ENCODE measurements at places on chromosomes 4 and X.

DNA sequence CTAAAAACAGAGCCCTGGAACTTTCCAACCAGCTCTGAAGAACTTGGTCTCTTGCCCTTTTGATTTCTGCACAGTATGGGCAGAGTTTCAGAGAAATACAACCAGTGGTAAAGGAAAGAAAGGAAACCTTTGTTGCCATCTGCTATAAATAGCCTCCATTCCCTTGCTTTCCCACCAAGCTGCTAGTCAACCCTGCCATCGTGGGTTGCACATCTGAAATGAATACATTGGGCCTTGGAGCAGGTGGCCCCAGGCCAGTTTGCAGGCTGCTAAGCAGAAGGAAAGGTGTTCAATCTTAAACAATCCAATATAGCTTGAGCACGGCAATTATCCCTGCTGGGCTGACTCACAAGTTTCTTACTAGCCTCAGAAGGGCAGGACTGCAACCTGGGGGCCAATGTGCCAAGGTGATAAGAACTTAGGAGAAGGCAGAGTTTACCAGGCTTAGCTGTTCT lies 142.5 kb downstream of the PPARGC1A start:
- no peak for DNase-seq

- DNase-seq: no peak
These were observed 76.7 kb upstream of the NAF1 start for GRCh38 chr4:163243297-163243981.

- no peak for DNase-seq
These were observed 28.6 kb downstream of the PDGFC start for GRCh38 chr4:156942991-156943390.

DNA sequence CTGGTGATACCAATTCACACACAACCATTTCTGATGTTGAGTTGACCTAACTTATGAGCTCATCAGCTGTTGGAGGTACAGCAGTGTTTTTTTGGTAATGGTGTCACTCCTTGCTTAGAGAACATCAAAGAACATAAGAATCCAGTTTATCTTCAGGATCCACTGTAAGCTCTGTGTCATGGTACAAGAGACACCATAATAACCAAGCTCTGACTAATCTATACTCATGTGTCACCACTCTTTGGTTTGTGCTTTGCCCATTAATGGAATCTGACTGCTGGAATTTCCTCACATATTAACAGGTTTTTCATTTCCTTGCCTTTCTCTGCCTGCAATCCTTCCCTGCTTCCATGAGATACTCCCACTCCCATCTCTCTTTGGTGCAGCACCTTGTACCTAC lies 735.1 kb upstream of the LCORL start:
- DNase-seq: no peak

GRCh38 chr4:13876131-13876530 lies 248.6 kb upstream of the BOD1L1 start:
- no peak for DNase-seq

All from NCI-H226 (cell line).